ENCODE measurements at places on chromosomes 11 and 22.
A peak's percentile ranks its signal among the peaks of the same experiment; 100 is the strongest.

DNA sequence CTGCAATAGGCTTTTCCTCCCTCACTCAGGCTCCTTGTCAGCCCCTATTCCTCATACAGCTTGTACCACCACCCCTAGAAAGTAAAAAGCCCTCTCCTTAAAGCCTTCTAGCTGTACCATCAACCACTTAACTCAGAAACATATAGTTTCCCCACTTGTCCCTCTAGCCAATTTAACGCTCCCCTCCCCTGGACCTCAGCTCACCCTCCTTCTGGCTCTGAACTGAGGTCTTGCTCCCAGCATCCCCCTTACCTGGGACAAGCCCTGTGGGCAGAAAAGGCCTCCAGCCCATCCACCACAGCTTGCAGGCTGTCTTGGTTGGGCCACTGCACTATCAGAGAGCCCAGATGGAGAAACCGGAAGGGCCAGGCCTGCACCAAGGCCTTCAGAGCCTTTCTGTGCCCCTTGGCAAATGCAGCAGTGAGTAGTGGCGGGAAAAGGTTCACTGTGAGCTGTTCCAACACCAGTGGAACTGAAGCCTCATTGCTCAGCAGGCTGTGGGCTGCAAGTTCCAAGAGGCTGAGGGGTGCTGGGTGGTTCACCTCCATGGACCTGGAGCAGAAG lies 12.4 kb upstream of the TOP3B start:
- DNase-seq = no peak

GRCh38 chr11:82703796-82704195 lies 29.9 kb downstream of the FAM181B start:
- no peak for DNase-seq

- DNase-seq = no peak
These were observed 29.8 kb downstream of the LMO2 start for GRCh38 chr11:33861941-33862589.

DNA sequence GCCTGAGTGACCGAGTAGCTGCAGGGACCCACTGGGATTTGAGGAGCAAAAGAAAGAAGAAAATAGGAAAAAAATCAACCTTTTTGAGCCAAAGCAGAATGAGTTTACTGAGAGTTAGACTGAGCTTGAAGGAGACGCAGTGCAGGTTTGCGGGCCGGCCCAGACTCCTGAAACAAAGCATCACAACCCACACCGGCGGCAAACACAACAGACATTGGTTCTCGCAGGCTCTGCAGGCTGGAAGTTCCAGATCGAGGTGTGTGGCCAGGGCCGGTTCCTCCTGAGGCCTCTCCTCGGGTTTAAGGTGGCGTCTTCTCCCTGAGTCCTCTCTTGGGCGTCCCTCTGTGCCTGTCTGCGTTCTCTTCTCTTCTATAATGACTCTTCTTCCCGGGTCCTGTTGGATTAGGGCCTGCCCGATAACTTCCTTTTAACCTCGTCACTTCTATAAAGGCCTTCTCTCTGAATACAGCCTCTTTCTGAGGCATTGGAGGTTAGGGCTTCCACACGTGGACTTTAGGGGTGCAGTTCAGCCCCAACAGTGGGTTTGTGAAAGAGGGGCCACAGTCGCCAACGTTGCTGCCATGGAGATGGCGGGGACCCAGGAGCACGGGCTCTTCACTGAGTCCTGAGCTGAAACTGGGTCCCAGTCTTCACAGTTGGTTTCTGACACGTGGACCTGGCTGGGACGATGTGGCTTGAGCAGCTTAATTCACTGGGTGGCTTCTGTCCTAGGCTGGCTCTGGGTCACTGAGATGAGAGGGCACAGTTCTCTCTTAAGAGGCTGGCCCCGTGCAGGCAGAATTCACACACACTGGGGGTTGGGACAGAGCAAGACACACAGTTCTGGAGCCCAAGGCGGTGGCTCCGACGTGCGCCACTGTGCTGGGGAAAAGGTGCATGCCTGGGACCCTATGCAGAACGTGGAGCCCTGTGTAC lies 1047.7 kb downstream of the BRD1 start:
- DNase-seq = no peak

DNA sequence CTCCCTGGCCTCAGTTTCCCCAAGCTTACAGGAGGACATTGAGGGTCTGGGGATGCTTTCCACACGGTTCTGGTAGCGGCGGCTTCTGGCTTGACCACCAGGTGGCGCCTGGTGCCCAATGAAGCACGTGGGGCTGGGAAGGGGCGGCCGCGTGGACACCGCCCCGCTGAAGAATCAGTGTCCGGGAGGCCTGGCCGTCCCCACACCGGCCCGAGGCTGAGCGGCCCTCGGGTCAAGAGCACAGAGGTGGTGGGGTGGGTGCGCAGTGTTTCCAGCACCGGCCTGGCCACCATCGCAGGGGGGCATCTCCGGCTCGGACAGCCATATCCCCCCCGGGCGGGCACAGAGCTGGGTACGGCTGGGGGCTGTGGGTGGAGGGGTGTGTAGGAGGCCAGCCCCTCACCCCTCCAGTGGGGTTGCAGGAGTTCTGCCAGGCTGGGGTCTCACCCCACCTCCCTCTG lies 27.8 kb upstream of the PPARA start:
- DNase-seq = no peak

- DNase-seq = no peak
These were observed 110.8 kb downstream of the CEP164 start for GRCh38 chr11:117438371-117439000.

DNA sequence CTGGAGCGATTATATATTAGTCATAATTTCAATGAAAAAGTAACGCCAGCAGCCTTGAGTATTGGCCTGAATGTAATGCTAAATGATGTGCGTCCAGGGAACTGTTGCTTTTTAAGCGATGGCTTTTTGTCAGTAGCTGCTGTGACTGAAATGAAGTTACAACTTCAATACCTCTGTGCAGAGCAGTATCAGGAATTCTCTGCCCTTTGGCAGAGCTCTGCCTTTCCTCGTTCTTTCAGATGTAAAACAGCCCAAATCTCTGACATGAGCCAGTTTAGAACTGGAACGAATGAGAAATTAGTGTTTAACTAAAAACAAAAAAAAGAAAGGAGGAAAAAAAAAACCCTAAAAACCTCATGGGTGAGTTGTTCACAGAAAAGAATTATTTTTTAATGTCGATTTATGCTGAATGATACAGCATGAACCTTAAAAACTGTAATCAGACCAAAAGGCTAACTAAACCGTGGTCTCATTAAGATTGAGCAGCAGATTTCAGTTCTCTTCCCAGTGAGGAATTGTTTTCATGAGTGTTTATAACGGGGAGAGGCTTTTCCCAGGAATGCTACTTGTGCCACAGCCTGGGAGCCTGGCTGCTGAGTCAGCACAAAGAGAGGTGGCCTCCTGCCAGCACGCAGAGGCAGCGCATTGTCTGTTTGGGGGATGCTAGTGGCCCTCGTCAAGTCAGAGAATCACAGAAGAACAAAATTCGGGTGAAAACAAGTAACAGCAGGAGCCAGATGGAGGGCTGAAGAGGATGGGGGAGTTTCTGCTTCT lies 146.2 kb upstream of the RASSF10 start:
- peak; percentile 58 for DNase-seq

Data from HFF-Myc (cell line).